HS-27A (cell line): ENCODE measurements at places on chromosomes 2 and 18.

GRCh38 chr2:12618576-12618975 is 98.2 kb upstream of the TRIB2 start:
- no peak for DNase-seq

GRCh38 chr2:25920786-25921415 is 42.6 kb upstream of the ASXL2 start:
- DNase-seq = no peak

DNA sequence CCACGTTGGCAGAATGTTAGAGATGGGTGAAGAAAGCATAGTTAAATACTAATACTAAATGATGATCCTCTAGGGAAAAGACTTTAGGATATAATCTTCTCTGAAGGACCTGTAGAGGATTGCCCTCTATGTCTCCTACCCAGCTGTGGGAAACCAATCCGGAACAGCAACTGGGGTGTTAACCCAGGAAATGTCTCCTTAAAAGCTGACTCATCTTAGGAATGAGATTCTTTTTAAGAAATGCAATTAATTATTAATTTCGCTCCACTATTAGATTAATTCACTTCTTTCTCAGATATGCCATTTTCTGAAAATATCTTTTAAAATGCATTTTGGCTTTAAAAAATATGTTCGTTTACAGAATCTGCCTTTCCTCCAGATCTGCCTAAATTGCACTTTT is 7.4 kb downstream of the SCN3A start:
- no peak for DNase-seq

- no peak for DNase-seq
Observed at GRCh38 chr18:79687806-79688205, 8.2 kb downstream of the CTDP1 start.

DNA sequence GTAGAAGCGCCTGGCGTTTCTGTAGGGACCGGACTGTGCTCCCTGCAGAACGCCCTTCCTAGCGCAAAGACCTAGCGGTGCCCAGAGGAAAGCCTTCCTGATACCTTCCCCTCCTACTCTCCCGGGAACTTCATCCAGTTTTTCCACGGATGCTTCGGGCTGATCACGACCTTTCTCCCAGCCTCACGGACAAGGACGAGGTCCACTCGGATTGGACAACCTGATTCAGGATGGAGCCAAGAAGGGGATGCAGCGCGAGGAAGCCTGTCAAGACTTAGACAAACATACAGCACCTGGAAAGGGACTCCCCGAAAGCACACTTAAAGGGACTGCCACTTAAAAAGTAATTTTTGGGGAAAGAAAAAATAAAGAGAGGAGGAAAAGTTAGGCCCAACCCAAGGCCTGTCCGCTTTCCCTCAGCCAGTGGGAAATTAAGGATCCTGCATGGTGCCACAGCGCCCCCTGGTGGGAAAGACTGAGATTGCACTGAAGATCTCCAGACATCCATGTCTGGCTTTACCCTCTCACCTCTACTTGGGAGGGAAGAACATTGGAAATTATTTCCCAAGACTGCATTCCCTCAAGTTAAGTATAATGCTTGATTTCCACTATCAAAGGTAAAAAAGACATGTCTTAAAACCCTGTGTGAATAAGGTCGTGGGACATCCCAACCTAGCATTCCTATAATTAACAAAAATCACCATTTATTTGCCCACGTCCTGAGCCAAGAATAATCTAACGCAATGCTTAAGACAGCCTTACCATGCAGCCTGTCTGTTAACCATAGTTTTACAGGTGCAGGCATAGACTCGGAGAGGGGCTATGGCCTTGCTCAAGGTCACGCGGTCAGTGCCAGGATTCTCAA is 13.4 kb upstream of the COPS8 start:
- no peak for DNase-seq

DNA sequence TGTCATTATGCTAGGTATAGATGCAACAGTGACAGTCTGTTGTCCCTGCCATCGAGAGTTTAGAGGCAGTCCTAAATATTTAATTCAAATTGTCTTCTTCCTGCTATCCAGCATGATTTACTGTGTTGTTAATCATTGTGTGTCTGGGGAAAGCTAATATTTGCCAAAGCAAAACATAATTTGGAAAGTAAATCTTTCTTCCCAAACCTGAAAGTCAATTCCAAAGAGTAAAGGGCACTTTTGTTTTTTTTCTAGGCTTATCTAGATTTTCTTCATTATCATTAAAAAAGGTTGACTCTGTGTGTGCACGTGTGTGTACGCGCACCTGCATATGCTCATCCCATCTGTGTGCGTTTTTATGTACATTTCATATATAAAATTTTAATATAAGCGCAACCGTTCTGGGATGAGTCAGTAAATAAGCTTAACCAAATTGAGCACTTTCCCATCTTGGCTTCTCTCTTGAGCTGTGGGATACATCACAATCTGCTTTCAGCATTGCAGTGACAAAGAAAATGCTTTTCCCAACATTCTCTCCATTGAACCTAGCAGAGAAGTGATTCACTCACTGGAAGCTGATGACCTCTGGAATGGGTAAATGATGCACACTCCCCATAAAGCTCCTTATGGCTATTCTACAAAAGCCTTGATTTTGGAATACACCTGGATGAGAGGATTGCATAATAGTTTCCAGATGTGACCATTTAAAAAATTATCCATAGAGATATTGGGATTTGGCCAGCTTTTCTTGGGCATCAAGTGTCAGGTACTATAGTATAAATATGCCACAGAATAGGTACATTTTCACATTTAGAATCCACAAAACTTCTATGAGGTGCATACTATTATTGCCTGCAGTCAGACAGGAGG is 488.4 kb downstream of the ADCYAP1 start:
- DNase-seq = no peak

GRCh38 chr2:70979626-70980025 is 1.2 kb downstream of the ANKRD53 start:
- no peak for DNase-seq

GRCh38 chr2:27123302-27124150 is at the start of gene ABHD1:
Gene ABHD1, plus strand, starts transcription at chr2:27123815. Its CDS starts 134 bp downstream, at chr2:27123949.
- DNase-seq = no peak

DNA sequence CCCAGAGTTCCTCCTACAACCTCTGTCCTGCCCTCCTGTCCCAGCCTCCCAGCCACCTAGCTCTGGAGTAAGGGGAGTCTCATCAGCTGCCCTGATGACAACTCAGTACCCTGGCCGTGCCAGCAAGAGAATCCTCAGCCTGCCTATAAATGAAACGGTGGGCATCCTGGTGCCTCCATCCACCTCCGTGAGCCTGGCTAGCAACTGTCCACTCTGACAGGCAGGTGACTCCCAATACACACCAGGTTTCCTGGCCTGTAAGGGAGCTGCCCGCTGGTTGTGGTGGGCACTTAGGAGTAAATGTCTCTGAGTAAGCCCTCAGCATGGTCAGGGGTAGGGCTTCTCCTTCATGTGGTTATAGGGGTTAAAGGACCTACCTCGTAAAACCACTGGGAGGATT is 81.5 kb downstream of the XDH start:
- no peak for DNase-seq

GRCh38 chr2:160293391-160294091 is 93.5 kb upstream of the ITGB6 start:
- DNase-seq = no peak

- DNase-seq = no peak
Observed at GRCh38 chr2:28377195-28377816, 15.4 kb upstream of the FOSL2 start.

GRCh38 chr2:238853218-238853617 is 5.3 kb downstream of the TWIST2 start:
- DNase-seq = no peak

DNA sequence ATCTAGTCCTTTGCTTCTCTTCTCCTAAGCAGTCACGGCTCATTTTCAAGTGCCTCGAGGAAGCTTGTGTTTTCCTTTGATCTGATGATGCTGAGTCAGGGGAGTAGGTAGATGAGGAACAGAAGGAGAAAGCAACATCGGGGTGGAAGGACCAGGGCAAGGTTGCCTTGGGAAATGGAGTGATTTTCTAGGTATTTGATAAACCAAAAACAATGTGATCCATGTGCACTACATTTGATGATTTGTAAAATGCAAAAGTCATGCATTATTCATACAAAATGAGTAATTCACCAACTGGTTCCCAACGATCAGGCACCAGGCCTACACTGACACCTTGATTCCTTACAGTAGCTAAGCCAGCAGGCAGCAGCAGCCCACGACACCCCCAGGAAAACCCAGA is 205.3 kb downstream of the ANAPC1 start:
- DNase-seq = no peak

- no peak for DNase-seq
Observed at GRCh38 chr2:45269149-45269793, 260.0 kb upstream of the SIX2 start.
